ENCODE measurements at places on chromosomes 12 and 14.

GRCh38 chr12:55839345-55840140 lies 3.2 kb downstream of the MMP19 start:
- H3K27me3 ChIP-seq, result peaks cover 5% of the 10 kb centered on the region
- peak overlapping the region; percentile 16 for H3K27ac ChIP-seq
- no peaks in the 10 kb centered on the region for H3K36me3 ChIP-seq
- no peaks in the 10 kb centered on the region for H3K4me1 ChIP-seq
- no peak overlapping the region for H3K4me3 ChIP-seq

GRCh38 chr12:105740970-105741725 lies 397.6 kb downstream of the NUAK1 start:
- H3K27me3 ChIP-seq, result peaks cover 2% of the 10 kb centered on the region
- no peak overlapping the region for H3K27ac ChIP-seq
- no peaks in the 10 kb centered on the region for H3K36me3 ChIP-seq
- no peak overlapping the region for H3K4me3 ChIP-seq
- peaks cover 36% of the 10 kb centered on the region for H3K4me1 ChIP-seq

GRCh38 chr14:88129306-88130056 lies 124.5 kb downstream of the GPR65 start:
- no peaks in the 10 kb centered on the region for H3K36me3 ChIP-seq
- no peak for DNase-seq
- no peaks in the 10 kb centered on the region for H3K4me1 ChIP-seq
- H3K27ac ChIP-seq, result no peak overlapping the region

- H3K4me3 ChIP-seq, result no peak overlapping the region
- H3K27me3 ChIP-seq, result no peaks in the 10 kb centered on the region
- no peak overlapping the region for H3K27ac ChIP-seq
- DNase-seq, result no peak
Measured at GRCh38 chr12:12387501-12387900, 30.6 kb downstream of the BORCS5 start.

DNA sequence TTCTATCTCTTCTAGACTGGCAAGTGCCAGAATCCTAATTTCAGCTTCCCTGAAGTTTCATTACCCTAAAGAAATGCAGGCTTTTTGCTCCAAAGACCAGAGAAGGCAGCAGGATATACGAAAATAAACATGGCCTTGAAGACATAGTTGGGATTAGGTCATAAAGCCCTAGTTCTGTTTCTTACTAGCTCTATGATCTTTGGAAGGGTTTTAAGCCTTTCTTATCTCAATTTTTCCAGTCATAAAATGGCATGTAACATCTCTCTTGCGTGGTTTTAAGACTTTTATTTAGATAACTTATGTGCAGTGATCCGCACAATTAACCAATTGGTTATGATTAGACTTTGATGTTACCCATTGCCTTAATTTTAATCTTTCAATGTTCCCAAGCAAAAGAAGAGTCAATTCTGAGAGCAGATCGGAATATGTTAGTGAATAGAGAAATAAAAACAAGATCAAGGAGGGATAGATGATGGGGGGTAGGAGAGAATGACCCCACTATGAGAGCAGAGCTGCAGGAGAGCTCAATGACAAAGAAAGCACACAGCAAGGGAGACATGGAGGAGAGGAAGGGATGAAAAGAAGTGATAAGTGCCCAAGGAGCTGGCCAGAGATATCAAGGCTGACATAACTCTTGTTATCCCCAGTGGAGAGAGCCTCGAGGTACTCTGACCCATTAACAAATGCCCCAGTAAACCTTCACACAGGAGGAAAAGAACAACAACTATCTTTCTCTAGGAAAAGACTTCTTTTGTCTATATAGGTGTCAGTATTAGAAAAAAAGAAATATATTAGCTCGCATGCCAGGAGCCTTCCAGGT lies 53.0 kb upstream of the ANP32D start:
- H3K4me1 ChIP-seq, result no peaks in the 10 kb centered on the region
- DNase-seq, result no peak
- H3K4me3 ChIP-seq, result no peak overlapping the region
- no peak overlapping the region for H3K27ac ChIP-seq
- H3K36me3 ChIP-seq, result no peaks in the 10 kb centered on the region

DNA sequence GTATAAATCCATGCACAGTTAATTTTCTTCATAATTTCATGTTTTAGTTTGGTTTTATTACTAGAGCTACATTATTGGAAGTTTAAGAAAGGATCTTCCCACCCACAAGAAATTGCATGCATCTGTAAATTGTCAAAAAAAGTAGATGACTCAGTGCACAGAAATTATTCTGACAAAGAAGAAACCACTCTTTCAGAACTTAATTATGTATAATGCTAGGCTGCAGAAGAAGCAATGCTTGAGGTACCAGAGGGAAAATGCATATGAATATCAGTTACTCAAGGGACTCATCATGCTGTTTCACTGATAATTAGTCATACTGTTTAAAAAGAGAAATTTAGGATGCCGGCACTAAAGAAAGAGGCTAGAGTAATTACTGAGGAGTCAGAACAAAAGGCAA lies 147.0 kb downstream of the SLC16A7 start:
- no peak overlapping the region for H3K4me3 ChIP-seq
- no peak for DNase-seq
- H3K27ac ChIP-seq, result no peak overlapping the region
- H3K4me1 ChIP-seq, result no peaks in the 10 kb centered on the region

DNA sequence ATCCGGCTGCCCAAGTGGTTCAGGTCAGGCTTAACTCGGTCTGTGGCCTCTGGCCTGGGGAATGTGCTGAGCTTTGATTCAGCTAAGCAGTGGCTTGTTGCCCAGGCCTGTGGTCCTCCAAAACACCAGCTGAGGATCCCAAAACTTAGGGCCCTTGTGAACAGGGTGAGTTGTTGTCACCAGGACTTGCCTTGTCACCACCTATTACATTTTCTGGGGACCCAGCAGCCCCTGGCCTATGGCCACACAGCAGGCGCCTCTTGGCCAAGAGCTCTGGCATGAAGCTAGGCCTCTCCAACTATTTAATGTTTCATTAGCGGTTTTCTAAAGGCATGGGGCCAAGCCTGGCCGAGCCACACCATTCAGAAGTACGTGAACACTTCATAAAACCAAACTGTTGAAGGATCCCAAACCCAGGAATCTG lies 343.7 kb downstream of the CACNA1C start:
- DNase-seq, result no peak
- peaks cover 18% of the 10 kb centered on the region for H3K4me1 ChIP-seq
- no peaks in the 10 kb centered on the region for H3K27me3 ChIP-seq
- no peaks in the 10 kb centered on the region for H3K36me3 ChIP-seq
- H3K4me3 ChIP-seq, result no peak overlapping the region

- DNase-seq, result no peak
- H3K4me1 ChIP-seq, result peaks cover 35% of the 10 kb centered on the region
- H3K4me3 ChIP-seq, result peak within 1 kb of the TSS; percentile 76
- H3K36me3 ChIP-seq, result no peaks in the 10 kb centered on the region
- no peak within 1 kb of the TSS for H3K27ac ChIP-seq
Measured at GRCh38 chr12:54588110-54588889, at the start of gene PPP1R1A. TSS of gene PPP1R1A (minus strand) at chr12:54588659. CDS start at chr12:54588488, 171 bp downstream.

DNA sequence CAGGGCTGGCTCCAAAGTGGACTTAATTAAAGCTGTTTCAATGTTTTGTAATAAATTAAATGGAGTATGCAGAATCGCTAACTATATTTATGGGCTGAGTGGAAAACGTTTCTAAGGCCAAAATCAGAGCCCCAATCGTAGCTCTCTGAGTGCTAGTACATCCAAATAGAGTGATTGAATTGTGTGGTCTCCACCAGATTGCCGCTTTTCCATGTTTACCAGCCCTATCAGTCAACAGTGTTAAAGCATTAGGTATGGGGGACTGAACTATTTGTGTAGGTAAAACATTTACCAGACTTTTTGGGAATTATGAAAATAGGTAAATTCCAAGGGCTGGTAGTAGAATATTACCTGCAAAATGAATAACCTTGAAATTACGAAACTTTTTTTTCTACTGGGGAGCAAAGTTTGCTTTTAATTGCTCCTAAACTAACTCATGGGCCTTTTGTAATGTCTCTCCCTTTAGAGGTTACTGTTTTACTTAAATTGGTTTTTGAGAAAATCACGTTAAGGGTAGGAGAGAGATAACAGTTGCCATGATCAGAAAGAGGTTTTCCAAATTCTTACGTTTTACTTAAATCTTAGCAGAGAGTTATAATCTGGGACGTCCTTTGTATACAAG lies 28.0 kb upstream of the METAP2 start:
- H3K27ac ChIP-seq, result no peak overlapping the region
- no peak for DNase-seq
- H3K36me3 ChIP-seq, result no peaks in the 10 kb centered on the region
- H3K4me3 ChIP-seq, result no peak overlapping the region
- peaks cover 16% of the 10 kb centered on the region for H3K27me3 ChIP-seq
- H3K4me1 ChIP-seq, result peaks cover 7% of the 10 kb centered on the region

DNA sequence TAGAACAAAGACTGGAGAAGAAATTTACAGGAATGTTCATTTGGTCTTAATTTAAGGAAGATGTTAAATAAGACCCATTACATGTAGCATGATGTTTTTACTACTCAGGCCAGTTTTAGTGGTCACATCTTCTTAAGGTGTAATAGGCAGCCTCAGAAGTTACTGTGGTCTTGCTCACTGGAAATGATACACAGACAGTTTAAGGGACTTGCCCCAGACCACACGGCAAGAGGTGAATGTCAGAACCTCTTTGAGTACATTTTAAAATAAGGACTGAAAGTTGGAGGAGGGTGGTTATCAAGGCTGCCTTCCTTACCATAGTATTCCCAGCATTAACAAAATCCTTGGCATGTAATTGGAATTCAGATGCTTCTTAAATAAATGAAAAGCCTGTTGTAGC lies 37.9 kb downstream of the LRRK2 start:
- no peaks in the 10 kb centered on the region for H3K4me1 ChIP-seq
- H3K27me3 ChIP-seq, result no peaks in the 10 kb centered on the region
- DNase-seq, result no peak
- no peak overlapping the region for H3K27ac ChIP-seq
- no peak overlapping the region for H3K4me3 ChIP-seq
- H3K36me3 ChIP-seq, result peaks cover 2% of the 10 kb centered on the region

- peaks cover 22% of the 10 kb centered on the region for H3K36me3 ChIP-seq
- DNase-seq, result no peak
- no peak overlapping the region for H3K4me3 ChIP-seq
Measured at GRCh38 chr14:37438444-37438843, 156.6 kb downstream of the FOXA1 start.

DNA sequence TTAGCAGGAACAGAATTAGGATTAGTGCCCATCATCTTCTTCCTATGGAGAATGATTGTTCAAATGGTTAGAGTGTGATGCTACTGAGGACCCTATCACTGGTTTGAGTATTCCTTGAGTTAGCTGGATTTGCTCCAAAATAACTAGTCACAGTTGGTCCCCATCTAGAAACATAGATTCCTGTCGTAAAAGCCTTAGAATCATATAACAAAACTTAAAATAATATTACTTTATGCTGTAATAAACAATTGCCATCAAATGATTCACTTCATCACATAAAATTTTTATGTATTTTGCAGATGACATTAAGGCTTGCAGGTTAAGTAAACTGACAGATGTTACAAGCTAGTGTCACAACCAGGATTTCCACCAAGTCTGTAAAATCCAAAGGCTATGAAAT lies 209.8 kb downstream of the CCER1 start:
- H3K27me3 ChIP-seq, result no peaks in the 10 kb centered on the region
- H3K4me1 ChIP-seq, result no peaks in the 10 kb centered on the region
- no peaks in the 10 kb centered on the region for H3K36me3 ChIP-seq
- DNase-seq, result no peak
- no peak overlapping the region for H3K4me3 ChIP-seq
- no peak overlapping the region for H3K27ac ChIP-seq

DNA sequence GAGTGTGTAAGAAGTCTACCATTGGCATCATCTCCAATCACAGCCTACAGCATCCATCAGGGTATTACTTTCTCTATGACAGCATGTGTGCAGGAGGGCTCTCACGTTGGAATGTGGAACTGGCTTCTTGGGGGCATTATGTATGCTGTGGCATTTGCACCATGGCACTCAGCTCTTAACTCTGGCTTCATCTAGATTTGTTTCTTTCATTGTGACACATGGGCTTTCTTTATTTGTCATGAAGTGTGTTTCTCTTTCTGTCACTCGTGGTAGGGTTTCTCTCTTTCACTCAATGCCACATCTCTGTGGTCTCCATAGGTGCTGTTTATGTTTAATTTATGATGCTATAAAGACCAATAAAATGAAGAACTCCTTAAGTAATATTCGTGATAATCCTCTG lies 191.2 kb upstream of the GARIN2 start:
- no peaks in the 10 kb centered on the region for H3K4me1 ChIP-seq
- no peak for DNase-seq
- H3K27me3 ChIP-seq, result no peaks in the 10 kb centered on the region
- H3K27ac ChIP-seq, result no peak overlapping the region
- no peak overlapping the region for H3K4me3 ChIP-seq

GRCh38 chr14:28254768-28255167 lies 511.8 kb upstream of the FOXG1 start:
- H3K27ac ChIP-seq, result no peak overlapping the region
- no peaks in the 10 kb centered on the region for H3K4me1 ChIP-seq
- H3K27me3 ChIP-seq, result no peaks in the 10 kb centered on the region
- no peak for DNase-seq

DNA sequence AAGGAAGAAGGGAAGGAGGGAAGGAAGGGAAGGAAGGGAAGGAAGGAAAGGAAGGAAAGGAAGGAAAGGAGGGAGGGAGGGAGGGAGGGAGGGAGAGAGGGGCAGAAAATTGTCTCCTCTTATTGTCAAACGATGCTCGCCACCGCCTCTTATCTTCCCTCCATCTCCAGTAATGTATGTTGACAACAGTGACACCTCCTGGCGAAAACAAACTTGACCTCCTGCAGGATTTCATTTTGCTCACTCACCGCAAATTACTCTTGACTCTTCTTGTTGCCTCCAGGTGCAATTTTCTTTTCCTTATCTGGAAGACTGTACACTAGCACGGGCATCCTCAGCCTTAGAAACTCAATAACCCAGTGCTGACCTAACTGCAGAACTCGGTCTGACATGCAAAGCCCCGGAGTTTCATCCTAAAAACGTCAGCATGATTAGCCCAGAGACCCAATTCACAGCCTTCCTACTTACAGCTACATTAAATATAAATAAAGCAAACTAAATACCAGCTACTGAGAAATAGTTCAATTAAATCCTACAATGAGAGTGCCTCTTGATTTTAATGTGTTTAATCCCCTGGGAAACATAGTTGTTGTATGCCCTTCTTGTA lies 512.4 kb upstream of the TMPO start:
- peaks cover 4% of the 10 kb centered on the region for H3K27me3 ChIP-seq
- H3K4me1 ChIP-seq, result peaks cover 7% of the 10 kb centered on the region
- H3K4me3 ChIP-seq, result no peak overlapping the region
- no peak overlapping the region for H3K27ac ChIP-seq
